SK-N-SH (cell line): ENCODE measurements at places on chromosomes 4 and X.

- no peak for DNase-seq
Observed at GRCh38 chrX:8969378-8969777, 64.5 kb downstream of the FAM9B start.

- DNase-seq = peak; percentile 13
Observed at GRCh38 chrX:153057281-153057680, 1.0 kb downstream of the PNMA3 start.

DNA sequence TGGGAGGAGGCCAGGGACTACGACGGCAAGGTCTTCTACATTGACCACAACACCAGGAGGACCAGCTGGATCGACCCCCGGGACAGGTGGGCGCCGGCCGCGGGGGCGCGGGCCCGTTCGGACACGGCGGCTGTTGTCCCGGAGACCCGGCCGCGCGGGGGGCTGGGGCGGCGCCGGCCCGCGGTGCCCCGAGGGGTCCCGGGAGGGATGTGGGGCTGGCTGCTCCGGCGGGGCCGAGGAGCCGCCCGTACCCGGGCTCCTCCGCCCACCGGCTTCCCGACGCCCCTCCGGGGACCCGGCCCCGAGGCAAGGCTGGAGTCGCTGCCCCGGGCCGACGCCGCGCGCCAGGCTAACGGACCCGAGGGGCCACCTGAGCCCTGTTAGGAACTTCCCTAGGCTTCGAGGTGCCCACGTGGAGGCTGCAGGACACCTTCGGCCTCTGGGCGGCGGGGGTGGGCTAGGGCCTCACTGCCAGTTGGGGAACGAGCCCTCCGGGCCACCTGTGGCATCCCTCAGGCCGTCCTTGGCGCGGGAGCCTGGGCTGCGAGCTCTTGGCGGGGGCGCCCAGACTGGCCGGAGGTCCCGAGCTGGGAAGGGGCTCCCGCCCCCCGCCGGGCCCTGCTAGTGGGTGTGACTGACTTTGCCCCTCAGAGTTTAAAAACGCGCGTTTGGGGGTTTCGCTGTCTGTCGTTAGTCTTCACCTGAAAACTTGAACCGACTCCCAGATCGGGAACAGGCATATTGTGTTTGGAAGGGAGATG is 660 bp downstream of the WWC2 start:
- DNase-seq = no peak

- no peak for DNase-seq
Observed at GRCh38 chr4:10285028-10285427, 168.4 kb upstream of the WDR1 start.

DNA sequence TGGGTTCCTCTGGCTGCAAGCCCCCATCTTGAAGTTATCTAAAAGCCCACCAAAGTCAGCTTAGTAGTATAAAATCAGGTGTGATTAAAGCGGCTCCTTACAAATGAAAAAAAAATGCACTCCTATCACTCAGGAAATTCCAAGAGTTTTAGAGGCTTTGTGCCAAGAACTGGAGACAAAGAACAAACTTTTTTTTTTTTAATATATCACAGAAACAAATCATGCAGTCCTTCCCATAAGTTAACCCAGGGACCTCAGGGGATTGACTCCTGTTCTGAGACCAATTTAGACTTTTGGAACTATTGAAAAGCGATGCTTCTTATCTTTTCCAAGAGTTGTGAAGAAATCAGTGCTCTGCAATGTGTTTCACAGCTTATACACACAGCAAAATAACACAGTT is 53.6 kb downstream of the HHIP start:
- no peak for DNase-seq
